ENCODE measurements at places on chromosomes 6 and 20.

- no peak for DNase-seq
These were observed 20.7 kb upstream of the AIG1 start for GRCh38 chr6:143040018-143040417.

DNA sequence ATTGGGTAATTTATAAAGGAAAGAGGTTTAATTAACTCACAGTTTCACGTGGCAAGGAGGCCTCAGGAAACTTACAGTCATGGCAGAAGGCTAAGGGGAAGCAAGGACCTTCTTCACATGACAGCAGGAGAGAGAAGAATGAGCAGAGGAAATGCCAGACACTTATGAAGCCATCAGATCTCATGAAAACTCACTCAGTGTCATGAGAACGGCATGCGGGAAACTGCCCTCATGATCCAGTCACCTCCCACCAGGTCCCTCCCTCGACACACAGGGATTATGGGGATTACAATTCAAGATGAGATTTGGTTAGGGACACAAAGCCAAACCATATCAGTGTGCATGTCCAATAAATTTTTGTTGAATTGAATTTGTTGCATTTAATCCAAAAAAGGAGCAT is 52.0 kb downstream of the ECT2L start:
- DNase-seq = no peak

DNA sequence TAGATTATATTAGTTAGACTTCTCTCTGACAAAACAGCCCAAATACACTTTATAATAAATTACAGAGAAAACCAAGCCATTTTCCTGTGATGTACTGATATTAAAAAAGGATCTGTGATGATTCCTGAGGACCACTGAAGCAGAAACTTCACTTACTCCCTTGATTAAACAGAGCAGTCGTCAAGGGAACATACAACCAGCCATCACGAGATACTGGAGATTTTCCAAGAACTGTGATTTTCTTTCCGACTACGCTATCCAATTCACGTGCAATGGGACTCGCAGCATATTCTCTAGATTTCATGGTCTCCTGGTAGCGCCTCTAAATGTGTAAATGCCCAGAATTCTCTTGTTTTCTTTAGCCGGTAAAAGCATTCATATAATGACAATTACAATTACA is 377.4 kb downstream of the PHF3 start:
- DNase-seq = no peak

GRCh38 chr6:19999319-20000191 is 162.4 kb downstream of the ID4 start:
- peak; percentile 49 for DNase-seq

GRCh38 chr6:139588076-139588639 is 213.7 kb upstream of the CITED2 start:
- DNase-seq = no peak

DNA sequence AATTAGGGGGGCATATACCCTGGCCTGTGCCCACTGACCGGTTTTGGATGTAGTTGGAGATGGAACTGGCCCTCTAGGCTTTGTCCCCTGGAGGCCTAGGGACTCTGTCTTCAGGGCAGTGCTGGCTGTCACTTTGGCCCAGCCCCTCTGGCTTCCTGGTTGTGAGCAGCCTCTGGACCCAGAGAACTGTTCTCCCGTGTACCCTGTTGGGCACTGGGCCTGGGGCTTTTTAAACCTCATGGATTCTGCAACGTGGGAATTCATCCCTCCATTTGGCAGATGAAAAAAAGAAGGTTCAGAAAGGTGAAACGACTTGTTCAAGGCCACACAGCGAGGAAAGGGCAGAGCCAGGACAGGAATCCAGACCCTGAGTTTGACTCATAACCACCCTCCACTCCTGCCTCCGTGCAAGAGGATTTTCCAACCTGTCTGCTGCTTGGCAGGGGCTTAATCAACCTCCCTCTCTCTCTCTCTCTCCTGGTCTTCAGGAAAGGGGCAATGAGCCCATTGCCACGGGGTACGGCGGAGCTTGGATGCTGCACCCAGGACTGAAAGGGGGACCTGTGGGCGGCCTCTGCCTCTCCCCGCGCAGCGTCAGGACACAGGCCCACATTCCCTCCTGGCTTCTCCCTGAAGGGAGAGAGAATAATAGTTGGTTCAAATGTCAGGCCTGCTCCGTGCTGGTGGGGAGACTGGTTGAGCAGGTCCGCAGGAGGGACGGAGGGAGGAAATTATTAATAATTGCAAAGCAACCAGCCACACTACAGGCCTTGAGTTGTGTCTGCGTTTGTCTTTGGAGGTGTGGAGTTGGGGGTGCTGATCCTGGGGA is 56.0 kb downstream of the CEBPB start:
- no peak for DNase-seq

DNA sequence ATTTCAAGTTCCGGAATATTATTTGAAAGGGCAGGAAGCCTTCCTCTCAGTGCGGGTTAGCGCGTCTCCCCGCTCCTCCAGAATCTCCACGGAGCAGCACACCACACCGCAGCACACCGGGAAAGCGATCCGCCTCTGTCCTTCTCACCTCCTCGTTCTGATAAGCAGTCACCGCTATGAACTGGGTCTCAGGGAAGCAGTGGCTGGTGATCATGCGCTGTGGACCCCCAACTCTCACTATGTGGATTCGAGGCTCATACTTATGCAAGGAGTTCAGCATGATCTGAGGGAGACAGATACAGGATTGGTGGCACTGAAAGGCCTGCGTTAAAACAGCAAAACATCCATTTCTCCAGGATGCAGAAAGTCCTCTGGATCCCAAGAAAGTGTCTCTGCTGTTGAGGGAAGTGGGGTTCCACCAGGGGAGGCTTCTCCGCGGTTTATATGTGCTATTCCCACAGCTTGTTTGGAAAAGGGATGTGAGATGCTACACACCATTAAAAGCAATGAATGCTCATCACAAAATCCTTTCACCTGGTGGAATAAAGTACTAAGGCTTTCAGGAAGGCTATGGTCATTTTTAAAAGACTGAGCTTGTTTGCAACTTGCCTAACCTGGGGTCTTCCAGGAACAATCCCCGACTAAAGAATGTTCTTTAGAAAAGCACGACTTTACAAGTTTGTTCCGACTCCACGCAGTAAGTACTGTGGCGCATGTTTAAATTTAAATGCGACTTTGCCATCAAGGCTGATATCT is 1.9 kb downstream of the TBXT start:
- no peak for DNase-seq

DNA sequence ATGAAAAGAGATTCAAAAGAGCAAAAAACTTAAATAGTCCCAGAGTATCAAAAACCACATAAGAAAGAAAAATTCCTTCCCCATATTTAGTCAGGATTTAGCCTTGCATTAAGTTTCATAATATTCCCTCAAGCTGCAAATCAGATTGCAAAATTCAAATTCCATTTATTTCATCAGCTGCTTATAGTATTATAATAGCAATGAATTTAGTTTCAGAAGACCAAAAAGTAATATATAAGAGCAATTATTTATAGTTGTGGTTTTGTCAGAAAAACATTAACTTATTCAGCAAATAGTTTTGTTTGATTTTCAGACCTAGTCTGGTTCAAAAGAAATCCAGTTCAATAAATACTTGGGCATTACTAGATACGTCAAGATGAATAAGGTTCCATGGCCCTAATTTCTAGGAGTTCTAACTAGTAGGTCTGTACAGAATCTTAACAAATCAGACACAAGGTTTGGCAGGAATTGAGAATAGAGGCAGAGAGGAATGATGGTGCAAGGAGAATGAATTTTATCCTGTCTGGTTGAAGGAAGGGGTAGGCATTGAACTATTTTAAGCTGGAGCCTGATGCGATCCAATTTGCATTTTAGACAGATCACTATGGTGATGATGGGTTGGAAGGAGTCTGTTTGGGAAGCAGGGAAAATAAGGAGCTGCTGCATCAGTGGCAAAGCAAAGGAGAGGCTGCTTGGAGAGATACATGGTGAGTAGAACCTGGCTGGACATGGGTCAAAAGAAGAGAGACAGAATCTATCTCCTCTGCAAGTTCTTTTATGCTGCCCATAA is 163.9 kb upstream of the STXBP5 start:
- DNase-seq = no peak

Data from suppressor macrophage (primary cell).